Right cardiac atrium (tissue), 5 donors: ENCODE measurements at places on chromosomes 2 and 18.

DNA sequence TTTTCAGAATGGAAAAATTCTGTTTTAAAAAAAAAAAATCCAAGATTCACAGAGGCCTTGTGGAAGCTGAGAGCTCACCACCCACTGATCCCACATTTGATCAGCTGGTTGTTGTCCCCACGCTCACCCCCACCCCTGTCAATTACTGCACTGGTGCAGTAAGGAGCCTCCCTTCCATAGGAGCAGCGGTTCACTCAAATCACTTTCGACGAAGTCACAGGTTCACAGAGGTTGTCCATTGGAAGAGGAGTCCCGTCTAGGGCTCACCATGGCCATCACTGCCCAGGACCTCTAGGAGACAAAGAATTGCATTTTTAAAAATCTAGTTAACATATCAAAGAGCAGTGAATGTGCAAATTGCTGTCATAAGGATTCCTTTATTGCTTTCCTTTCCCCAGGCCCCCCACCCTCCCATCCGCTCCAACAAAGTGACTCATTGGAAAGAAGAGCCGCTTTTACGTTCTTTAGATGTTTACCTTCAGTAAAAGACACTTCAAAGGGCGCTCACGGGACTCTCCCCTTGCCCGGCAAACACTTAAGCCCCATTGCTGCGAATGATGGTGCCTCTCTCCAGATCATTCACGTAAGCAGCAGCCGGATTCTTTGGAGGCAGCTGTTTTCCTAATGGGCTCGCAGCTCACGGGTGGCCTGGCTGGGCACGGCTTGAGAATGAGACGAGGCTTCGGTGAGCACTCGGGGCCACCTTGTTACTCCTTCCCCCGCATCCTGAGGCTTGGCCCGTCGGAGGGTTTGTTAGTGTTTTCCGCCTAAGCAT, 165.5 kb upstream of the SALL3 start:
- DNase-seq: no peak

- DNase-seq: no peak
These were observed 631.5 kb downstream of the EPHA4 start for GRCh38 chr2:220940646-220941045.

- no peak for DNase-seq
These were observed 38.6 kb downstream of the PIKFYVE start for GRCh38 chr2:208304695-208305094.

- no peak for DNase-seq
These were observed 15.4 kb upstream of the MAL start for GRCh38 chr2:95010126-95010525.

DNA sequence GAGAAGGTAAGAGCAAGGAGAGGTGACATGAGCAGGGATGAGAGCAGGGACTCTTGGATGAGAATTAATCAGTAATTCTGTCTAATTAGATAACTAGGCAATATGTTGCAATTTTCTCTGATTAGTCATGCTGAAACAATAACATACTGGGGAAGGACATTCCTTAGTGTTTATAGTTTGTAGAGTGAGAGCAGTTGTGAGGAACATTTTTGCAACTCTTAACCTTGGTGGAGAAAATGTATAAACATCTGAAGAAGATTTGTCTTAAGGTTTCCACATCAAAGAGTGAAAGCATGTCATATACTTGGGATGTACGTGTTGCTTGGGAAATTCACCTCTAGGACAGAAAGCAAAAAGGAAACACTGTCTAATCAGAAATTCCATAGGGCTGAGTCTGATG, 955.4 kb upstream of the FANCL start:
- no peak for DNase-seq

DNA sequence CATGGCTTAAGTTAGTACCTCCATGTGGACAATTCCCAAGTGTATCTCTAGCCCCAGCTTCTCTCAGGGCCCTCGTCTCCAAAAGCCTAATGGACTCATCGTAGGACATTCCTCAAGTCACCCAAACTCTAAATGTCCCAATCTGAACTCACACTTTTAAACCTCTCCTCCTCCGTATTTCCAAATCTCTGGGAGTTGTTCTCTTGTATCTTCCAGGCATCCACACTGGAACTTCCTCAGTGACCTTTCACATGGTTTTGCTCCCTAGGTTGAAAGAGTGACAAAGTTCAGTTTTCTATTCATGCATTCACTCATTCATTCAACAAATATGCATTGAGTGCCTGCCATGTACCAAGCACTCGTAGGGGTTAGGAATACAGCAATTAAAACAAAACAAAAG, 220.2 kb downstream of the ALPK2 start:
- no peak for DNase-seq

GRCh38 chr2:212646698-212647366, 108.2 kb upstream of the ERBB4 start:
- no peak for DNase-seq

- no peak for DNase-seq
These were observed 90.3 kb upstream of the SNTG2 start for GRCh38 chr2:860259-860855.

DNA sequence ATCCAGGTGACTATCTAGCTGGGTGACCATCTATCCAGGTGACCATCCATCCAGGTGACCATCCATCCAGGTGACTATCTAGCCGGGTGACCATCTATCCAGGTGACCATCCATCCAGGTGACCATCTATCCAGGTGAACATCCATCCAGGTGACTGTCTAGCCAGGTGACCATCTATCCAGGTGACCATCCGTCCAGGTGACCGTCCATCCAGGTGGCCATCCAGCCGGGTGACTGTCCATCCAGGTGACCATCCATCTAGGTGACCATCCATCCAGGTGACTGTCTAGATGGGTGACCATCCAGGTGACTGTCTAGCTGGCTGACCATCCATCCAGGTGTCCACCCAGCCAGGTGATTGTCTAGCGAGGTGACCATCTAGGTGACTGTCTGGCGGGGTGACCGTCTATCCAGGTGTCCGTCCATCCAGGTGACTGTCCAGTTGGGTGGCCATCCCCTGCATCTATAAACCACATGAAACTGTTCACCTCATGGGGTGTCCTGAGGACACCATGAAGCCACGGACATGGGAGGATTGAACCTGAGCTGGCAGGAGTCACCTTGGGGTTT, 305.3 kb downstream of the NDUFA10 start:
- DNase-seq: no peak

GRCh38 chr2:85613717-85614515, 2.0 kb upstream of the C2orf68 start:
- no peak for DNase-seq

DNA sequence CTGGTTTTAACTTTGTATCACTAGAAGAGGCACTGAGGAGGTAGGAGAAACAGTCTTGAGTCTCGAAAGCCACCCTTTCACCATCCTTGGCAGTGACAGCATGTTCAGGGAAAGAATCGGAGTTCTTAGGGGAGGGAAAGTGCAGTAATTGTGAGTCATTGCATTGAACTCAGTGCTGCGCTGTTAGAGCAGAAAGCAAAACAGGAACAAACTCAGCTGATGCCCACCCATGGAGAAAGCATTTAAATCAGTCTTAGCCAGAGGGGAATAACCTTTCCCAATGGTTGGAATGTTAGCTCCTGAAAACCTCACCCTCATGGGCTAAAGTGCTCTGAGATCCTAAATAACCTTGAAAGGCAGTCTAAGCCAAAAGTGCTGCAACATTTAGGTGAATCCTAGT, 845.6 kb upstream of the CNTNAP5 start:
- DNase-seq: no peak

DNA sequence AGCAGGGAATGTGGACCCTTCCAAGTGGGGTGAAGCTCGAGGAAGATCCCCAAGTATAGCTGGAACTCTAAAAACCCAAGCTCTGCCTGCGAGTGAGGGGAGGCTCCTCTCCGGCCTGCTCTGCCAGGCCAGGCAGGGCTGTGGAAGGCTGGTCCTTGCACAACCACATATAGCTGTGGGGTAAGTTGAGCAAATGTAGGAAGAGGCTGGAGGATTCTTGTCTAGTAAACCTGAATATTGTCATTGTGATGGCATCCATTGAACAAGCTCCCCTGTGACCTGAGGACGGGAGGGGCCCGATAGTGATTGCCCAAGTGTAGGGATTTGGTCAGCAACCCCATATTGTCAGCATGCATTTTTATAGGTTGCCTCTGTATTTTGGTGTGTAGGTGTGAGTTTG, 103.0 kb downstream of the ACKR3 start:
- DNase-seq: peak; percentile 1

DNA sequence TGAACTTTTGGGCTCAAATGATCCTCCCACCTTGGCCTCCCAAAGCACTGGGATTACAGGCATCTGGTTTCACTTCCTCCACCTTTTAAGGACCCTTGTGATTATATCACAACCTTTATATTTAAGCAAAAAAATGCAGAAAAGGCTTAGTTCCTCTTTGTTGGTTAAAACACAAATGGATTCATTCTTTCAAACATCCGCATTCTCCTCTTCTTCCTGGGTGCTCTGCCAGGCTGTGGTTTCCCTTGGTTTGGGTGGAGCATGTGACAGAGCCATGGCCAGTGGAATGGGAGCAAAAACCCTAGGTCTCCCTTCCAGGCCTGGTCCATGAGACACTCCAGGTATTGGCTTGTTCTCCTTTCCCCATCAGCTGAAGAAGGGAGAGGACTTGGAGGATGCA, 9.9 kb upstream of the SLC66A3 start:
- DNase-seq: no peak

DNA sequence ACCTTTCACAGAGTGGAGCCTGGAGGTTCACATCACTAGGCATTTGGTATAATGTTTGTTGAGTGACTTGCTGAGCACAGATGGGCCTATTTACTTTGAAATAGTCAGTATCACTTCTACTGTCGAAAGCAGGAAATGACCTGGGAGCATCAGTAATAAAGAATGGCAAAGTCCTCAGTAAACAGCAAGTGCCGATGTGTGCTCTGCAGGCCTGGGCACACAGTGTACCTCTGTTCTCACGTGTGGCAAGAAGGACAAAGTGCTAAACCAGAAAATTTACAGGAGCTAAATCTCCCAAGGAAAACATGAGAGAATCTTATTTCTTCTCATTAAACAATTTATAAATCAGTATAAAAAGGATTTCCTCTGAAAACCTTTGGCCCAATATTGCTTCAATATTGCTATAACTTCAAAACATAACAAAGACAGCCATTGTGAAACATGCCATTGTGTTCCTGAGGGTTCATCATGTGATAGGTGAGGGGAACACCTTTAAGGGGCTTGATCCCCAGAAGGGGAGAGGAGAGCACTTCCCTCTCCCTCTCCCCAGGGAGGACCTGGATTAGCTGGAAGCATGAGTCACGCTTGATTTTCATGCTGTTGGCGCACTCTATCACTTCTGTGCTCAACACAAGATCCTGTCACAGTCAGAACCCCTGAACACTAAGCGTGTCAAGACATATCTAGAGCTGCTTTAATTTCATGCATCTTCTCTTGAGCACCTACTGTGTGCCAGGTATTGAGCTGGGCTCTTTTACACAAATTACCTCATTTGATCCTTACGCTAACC, 131.5 kb upstream of the SMAD2 start:
- no peak for DNase-seq

DNA sequence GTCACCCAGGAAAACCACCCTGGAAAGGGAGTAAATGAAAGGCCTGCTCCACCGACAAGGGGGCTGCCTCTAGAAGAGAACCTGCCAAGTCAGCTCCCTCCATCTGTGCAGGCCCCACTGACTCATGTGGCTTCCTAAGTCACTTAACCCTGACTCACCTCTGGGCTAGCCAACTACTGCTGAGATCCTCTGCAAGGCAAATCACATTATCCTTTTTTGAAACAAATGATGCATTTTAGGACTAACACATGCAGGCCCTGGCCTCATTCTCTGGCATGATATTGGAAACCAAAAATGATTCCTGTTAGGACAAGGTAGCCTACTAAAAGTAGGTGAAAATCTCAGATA, 474.6 kb downstream of the EPHA4 start:
- DNase-seq: no peak

DNA sequence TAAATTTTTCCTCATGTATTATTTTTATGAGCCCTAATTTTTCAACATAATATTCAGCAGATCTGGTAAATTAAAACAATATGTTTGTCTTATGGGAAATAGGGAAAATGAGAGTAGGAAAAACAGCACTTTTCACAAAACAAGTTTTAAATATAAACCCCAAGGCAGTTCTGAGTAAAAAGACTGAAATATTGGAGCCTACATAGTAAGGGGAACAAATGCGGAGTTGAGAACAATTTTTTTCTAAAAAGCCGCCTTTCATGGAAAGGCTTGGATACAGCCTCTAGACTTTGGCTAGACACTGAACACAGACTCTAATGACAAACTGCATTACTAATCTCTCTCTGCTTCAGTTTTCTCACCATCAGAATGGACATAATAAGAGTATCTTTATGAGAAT, 174.1 kb downstream of the NOL4 start:
- DNase-seq: no peak

DNA sequence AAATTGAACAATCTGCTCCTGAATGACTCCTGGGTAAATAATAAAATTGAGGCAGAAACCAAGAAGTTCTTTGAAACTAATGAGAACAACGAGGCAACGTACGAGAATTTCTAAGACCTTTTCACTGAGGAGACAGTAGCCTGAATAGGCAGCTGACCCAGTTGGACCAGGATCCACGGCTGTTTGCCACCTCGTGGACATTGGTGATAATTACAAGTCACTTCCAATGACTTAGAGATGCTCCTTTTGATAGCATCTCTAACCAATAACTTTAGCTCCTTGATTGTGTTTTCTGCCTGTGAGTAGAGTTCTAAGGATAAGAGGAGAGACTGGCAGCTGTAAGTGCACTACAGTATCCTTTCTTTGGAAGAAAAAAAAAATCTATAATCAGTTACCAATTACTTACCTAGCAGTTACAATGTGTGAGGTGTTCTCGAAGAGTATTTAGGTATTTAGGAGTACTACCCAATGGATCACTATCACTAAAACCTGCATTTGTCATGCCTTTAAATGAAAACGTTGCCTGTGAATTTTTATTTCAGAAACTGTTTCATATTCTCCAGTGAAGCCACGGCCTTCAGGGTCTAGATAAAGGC, 31.3 kb upstream of the CNTNAP5 start:
- no peak for DNase-seq

DNA sequence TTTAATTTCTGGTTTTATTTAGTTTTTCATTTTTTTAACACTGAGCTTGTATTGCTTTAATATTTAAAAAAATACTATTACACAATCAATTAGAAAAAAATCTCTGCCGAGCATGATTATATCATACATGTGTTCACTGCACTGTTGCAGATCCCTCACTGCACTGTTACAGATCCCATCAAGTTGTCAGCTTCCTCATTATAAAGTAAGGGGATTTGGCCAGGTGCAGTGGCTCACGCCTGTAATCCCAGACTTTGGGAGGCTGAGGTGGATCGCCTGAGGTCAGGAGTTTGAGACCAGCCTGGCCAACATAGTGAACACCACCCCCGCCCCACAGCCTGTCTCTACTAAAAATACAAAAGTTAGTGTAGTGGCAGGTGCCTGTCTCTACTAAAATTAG, 33.0 kb upstream of the METTL21A start:
- DNase-seq: no peak
